ENCODE measurements at places on chromosomes 6 and 20.
A peak's percentile ranks its signal among the peaks of the same experiment; 100 is the strongest.

DNA sequence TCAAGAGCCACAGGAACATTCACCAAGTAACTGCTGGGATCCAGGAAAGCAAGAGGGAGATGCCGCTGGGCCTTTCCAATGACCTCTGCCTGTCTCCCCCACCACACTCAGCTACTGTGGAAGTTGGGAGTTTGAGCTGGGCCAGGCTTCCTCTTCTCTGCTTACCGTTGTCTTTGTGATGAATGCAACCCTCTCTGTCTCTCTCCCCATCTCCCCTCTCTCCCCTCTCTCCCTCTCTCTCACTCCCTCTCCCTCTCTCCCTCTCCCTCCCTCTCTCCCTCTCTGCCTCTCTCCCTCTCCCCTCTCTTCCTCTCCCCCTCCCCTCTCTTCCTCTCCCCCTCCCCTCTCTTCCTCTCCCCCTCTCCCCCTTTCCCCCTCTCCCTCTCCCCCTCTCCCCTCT is 54.8 kb downstream of the EDN3 start:
- DNase-seq: no peak

- peak; percentile 33 for DNase-seq
Measured at GRCh38 chr6:141103246-141103645, 1029.5 kb upstream of the GJE1 start.

DNA sequence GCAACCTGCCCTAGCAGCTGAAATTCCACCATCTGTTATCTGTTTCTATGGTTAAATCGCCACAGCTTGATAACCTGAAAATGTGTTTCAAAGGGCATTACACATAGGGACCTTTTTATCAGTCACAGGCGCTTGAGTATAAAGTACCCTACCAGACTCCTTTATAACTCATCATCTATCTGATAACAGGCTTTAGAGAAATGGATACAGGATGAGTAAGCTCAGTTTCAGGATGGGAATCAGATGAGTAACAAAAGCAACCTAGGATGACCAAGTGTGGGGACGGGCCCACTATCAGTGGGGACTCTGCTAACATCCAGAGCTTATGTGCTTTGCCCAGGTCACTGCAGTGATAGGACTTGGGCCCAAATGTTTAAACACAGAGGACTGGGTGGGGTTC is 75.6 kb downstream of the PRND start:
- DNase-seq: no peak

DNA sequence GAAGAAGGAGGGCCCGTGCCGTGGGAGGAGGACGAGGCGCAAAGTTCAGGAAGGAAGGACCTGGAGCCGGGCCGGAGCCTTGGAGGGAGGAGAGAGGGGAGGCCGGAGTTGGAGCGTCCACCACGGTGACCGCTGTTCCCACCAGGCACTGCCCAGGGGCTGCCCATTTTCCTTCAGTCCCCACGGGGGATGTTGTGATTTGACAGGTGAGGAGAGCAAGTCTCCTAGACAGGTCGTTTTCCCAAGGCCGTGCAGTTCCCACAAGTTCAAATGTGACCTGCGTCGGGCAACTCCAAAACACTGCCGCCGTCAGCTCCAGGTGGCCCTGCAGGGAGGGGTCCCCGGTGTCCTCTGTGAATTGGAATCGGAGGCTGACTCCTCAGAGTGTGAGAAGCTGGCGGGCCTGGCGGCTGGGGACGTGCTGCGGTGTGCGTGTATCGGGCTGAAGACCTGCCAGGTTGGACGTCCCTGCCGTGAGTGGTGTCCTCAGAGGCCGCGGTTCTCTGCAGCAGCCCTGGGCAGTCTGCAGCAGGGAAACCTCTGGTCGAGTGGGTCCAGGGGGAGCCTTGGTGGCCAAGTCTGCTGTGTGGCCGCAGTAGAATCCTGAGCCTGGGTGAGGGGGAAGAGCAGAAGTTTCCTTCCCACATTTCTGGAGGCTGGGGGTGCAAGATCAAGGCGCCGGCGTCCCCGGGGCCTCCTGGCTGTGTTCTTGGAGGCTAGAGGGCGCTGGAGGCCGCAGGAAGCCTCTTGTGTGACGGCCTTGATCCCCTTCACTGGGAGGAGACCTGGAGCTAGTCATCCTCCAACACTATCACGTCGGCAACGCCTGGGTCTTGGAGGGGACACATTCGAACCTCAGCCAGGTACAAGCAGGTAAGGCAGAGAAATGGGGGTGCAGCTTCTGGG is 115.1 kb upstream of the FRMD1 start:
- no peak for DNase-seq

GRCh38 chr6:141152951-141153350 is 979.8 kb upstream of the GJE1 start:
- no peak for DNase-seq

GRCh38 chr6:13380761-13381160 is 52.4 kb upstream of the TBC1D7 start:
- no peak for DNase-seq

GRCh38 chr6:111552241-111552744 is 53.4 kb downstream of the TRAF3IP2 start:
- peak; percentile 70 for DNase-seq

- no peak for DNase-seq
Measured at GRCh38 chr6:73637404-73637803, 16.4 kb downstream of the SLC17A5 start.

- no peak for DNase-seq
Measured at GRCh38 chr20:25252686-25253421, 5.0 kb downstream of the PYGB start.

- no peak for DNase-seq
Measured at GRCh38 chr20:63942250-63942951, 13.8 kb downstream of the UCKL1 start.

DNA sequence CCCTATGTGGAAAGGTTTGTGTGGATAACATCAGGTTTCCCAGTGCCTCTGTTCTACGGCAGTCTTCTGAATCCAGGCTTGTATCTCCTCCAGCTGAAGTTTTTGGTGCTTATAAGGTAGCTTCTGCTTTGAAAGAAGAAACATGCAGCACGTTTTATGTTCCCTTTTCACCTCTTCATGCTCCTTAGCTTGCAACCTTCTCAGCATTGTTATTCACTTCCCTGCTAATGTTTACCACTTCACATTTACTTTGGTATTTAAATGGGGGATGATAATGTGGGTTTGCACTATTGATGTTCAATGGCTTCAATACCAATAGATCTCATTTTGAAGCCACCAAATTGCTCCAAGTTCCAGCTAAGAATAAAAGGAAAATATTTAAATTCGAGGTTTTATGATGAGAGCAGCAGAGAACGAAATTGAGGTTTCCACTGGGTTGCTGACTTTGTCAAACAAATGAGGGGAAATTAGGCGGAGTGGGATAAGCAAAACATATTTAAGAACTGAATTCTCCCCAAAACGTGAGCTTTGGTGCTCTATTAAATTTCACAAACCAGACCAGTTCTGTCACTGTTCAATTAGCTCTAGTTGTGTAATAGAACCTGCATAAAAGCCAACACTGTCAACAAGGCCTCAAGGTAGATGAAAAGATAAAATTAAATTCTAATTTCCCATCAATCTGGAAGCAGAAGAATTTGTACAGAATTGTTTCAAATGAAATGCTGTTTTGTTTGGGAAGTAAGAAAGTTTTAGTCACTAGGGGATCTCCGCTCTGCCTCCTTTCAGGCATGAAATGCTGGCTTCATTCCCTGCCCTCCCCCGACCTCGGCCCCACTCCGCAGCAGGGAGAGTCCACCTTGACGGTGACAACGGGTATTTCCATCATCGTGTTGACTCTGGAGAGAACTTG is 1.4 kb downstream of the IL22RA2 start:
- no peak for DNase-seq

GRCh38 chr6:108951351-108951953 is 103.2 kb downstream of the ARMC2 start:
- no peak for DNase-seq

DNA sequence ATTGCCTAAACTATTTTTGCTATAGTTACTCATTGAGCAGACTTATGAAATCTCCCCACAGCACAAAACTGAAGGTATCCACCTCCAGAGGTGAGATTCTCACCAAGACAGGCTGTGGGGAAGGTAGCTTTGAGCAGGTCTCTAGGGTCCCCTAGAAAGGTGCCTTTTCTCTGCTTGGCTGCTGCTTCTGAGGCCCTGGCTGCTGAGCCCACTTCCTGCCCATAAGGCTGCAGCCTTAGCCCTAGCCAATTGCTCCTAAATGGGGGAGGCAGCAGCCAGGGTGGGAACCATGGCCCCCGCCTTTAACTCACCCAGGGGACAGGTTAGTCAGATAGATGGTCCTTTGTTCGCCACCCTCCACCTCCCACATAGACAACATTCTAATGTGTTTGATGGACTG is 3.6 kb downstream of the NT5E start:
- no peak for DNase-seq

DNA sequence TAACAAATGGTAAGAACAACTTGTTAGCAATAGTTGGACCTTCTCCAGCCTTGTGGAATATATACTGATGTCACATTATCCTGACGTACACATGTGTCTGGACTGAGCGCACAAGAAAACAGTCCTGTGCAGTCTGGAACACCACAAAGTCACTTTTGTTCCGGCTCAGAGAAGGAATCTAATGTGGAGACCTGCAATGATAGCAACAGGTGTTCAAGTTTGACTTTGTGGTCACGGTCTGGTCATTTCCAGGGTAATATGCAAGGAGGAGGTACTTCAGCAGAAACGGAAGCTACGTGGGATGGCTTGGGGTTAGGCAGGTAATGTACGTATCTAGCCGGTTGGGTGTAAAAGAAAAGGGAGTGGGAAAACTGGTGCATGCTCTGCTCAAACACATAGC is 687.2 kb upstream of the AGPAT4 start:
- no peak for DNase-seq

GRCh38 chr6:134436281-134436815 is 118.4 kb upstream of the SGK1 start:
- no peak for DNase-seq

DNA sequence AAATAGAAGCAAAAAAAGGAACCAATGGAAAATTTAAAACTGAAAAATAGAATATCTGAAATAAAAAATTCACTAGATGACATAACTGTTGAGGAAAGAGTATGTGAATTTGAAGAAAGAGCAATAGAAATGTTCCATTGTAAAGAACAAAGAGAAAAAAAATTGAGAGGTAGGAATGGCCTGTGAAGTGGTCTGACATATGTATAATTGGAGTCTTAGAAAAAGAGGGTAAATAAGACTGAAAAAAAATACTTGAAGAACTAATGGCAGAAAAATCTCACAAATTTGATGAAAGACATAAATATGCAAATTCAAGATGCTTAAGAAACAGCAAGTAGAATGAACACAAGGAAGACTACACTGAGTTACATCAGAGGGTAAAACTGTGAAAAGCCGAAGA is 93.4 kb downstream of the QKI start:
- DNase-seq: no peak

DNA sequence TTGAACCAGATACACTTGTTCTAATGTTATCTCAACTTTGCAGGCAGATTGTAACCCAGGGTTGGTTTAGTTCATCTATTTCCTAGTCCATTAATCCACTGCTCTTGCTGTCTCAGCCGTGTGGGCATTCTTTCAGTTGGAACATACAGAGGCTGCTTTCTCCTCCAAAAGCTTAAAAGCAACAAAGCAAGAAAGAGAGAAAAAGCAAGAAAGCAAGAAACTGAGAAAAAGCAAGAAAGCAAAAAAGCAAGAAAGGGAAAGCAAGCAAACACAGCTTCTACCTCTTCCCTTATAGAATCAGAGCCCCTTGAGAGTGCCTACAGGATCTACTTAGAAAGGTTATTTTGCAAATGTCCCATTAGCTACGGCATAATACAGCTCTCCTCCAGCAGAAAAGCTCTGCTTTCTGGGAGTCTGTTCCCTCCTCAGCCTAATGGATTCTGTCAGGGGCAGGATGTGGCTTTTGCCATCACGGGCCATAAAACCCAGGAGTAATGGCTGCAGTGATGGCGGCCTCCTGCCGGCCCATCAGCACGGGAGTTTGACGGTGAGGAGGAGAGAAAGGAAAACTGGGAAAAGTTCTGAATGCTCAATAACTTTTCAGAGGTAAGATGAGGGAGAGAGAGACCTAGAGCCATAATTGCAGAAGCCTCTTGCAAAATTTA is 156.8 kb upstream of the JARID2 start:
- no peak for DNase-seq

GRCh38 chr6:112232845-112233256 is 21.5 kb downstream of the LAMA4 start:
- DNase-seq: no peak

GRCh38 chr6:167851370-167851952 is 24.8 kb downstream of the AFDN start:
- DNase-seq: no peak

DNA sequence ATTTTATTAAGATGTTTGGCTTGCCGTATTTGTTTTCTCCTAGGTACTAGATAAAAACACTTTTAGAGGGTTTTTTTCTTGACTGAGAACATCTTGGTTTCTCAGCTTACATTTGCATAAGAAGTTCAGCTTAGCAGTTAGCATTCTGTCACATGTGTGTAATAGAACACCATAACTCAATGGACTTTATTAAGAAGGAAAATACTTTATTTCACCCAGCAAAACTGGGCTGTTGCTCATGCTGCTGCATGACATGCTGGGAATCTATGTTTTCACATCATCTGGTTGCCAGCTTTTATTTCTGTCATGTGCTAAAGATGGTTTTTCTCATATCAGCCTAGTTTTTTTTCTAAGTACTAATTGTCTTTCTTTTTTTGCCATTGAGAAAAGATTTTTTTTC is 144.6 kb downstream of the UTRN start:
- DNase-seq: no peak

- no peak for DNase-seq
Measured at GRCh38 chr20:32585011-32585585, at the start of gene NOL4L. NOL4L (minus strand) TSS chr20:32585333; CDS start chr20:32584890, 443 bp downstream.

DNA sequence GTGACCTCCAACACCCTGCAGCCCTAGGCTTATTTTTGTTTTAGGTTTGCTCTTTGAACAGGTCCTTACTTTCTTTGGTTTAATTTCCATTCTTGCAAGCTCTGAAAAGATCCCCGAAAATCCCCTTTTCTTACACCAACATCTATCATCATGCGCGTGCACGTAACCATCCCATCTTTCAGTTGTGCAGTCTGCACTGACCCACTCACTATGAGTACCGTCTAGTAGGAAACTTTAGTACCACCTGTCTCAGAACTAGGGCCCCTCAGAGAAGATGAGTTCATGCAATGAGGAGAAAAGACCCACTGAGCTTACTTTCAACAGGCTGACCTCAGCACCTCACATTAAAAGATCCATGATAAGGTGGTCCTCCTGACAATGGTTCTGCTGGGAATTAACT is 120.6 kb upstream of the AGPAT4 start:
- no peak for DNase-seq

- DNase-seq: no peak
Measured at GRCh38 chr6:109760208-109760607, 69.1 kb downstream of the FIG4 start.

DNA sequence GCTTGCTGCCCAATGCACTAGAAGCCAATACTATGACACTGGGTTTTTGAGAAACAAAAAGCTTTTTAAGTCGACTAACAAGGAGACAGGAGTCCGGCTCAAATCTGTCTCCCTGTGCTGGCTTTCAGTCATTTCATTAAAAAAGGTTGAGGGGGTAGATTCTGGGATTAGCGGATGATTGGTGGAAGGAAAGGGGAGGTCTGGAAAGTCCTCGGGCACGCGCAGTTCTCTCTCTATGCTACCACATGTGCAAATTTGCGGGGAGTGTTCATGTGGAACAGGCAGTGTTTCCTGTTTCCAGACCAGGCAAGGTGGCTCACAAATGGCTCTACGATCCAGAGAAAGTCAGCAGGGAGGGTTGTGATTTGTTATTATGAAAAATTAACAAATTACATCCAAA is 89.1 kb upstream of the TOX2 start:
- no peak for DNase-seq

GRCh38 chr20:57476084-57476526 is 48.8 kb downstream of the CTCFL start:
- DNase-seq: no peak

- DNase-seq: no peak
Measured at GRCh38 chr20:41627001-41627495, 8.9 kb upstream of the CHD6 start.

Data from NCI-H446 treated with DMSO at 0.1 percent for 48 hours (cell line).